Activated naive CD4-positive, alpha-beta T cell (primary cell): ENCODE measurements at places on chromosomes 3 and 15.

DNA sequence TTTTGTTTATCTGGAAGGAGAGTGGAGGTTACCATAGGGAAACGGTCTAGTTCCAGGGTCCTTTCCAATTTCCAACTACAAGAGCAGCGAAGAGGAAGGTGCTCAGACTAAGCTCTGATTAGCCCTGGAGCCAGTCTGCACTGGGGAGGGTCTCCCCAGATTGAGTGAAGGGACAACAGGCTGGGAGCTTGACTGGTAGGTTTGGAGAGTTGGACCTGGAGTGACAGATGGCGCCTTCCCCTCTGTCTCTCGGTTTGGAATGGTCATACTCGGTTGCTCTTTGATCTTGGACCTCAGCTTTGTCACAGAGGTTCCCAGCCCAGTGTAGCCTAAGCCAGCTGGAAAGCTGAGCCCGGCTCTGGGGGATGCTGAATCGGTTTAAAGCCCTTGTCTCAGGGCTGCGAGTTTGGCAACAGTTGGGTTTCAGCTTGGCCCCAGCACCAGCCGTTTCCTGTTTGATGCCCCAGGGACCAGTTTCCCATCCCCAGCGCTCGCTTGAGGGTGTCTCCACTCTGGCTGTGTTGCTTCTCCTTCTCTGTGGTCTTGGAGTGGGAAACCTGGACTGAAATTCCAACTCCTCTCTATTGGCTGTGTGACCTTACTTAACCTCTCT is 53.1 kb upstream of the ULK4 start:
- no peak for DNase-seq

DNA sequence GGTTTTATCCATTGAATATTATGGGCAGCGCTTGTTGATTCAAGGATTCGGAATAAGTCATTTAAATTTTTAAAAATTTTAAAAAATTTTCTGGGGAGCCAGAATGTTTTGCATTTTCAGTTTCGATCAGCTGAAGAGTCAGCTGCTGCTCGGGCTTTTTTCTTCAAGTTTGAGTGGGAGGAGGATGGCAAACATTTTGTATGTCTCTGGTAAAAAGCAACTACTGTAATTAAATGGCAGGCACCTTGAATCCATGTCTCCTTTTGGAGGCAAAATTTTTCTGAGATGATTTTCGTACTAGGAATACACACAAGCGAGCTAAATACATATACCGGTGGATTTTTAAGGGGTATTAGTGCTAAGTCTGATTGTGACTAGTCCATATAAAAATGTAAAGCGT is 612 bp downstream of the C3orf38 start:
- DNase-seq, result no peak

GRCh38 chr3:64621726-64622395 is 65.9 kb downstream of the ADAMTS9 start:
- no peak for DNase-seq

GRCh38 chr3:71778353-71778752 is 6.6 kb downstream of the PROK2 start:
- no peak for DNase-seq

DNA sequence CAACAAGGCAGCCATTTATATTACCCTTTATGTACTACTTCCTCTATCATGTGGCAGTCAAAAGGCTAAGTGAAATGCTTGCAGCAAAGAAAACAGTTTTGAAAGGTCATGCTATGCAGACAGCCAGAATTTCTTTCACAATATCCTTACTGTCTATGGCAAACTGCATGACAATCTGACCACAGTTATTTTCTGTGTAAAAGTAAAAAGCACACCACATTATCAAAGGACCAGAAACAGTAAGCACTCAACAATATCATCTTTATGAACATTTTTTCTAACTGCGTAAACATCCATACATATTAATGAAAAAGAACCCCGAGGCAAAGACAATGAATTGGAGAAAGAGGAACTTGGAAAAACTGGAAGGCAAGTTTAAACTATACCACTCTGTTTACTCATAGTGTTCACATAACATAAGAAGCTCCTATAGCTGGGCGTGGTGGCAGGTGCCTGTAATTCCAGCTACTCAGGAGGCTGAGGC is 47.9 kb downstream of the PIK3CB start:
- DNase-seq, result no peak

GRCh38 chr3:25424614-25425013 is 3.4 kb upstream of the RARB start:
- DNase-seq, result no peak

- no peak for DNase-seq
Observed at GRCh38 chr3:185940951-185941350, 3.1 kb upstream of the TRA2B start.

DNA sequence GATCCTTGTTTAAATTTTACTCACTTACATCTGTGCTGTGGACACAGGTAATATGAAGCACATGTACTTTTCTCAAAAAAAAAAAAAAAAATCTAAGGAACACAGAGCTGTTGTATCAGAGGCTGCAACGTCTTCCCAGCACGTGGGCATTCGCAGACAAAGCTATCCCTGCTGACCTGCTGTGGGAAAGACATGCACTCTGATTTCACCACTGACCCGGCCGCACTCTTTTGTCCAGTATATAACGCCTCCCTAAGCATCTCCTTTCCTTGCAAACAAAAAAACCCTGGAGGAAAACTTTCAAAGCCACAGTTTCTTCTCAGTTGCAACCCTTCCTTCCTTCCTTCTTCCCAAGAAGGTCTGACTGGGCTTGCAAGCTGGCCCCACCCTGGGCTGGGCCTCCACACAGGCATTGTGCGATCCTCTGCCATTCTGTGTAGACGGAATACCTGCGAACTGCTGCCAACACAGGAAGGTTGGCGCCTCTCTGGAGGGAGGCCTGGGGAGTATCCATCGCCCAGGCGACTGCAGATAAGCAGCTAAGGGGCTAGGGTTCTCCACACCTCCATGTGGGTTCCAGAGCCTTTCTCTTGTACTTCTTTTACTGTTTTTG is 50.8 kb downstream of the SLC12A8 start:
- DNase-seq, result no peak

GRCh38 chr3:126057501-126057819 is 26.5 kb downstream of the SLC41A3 start:
- no peak for DNase-seq

DNA sequence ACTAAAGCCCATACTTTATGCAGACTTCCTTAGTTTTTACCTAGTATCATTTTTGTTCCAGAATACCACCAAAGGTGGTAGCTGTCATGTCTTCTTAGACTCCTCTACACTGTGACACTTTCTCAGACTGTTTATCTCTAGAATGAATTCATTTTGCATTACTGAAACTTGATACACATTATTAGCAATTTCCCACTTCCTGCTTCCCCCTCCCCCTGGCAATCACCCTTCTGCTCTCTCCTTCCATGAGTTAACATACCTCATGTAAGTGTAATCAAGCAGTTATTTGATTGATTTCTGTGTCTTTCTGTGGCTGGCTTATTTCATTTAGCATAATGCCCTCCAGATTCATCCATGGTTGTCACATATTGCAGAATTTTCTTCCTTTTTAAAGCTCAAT is 204.9 kb downstream of the STAG1 start:
- DNase-seq, result no peak

- no peak for DNase-seq
Observed at GRCh38 chr3:27431116-27431515, 53.1 kb downstream of the SLC4A7 start.

DNA sequence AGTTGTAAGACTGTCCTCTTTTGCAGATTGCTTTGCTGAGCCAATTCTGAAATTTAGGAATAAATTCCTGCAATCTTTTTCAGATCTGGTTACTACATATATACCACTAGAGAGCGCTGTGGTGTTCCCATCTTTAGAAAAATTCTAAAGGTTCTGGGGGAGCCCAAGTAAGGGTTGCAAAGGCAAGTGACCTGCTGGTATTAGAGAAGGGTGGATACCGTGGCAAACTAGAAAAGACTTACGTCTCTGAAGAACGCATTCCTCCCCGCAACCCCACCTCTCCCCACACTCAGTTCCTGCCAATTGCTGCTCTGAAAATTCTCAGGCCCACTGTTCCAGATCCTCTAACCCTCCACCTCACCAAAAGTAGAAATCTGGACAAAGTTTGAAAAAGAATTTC is 48.5 kb downstream of the EFHB start:
- DNase-seq, result no peak

DNA sequence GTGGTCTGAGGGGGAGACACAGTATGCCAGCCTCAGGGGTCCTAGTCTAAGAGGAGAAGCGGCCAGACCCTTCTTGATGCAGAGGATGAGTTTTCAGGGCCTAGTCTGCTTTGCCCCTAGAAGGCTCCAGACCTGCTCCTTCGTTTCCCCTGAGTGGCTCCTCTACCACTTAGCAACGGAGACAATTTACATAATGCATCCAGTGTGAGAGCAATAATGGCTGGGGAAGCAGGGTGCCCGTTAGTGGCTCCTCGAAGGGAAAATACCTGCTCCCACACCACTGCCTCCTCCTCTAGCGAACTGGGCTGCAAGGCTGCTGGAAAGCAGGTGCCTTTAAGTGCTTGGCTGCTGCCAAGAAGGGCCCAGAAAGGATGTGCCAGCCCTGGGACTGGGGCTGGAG is 38.9 kb downstream of the CACNA2D2 start:
- DNase-seq, result no peak

- DNase-seq, result no peak
Observed at GRCh38 chr15:61736790-61737189, 323.5 kb downstream of the VPS13C start.

- DNase-seq, result no peak
Observed at GRCh38 chr15:65631503-65631902, 9.8 kb downstream of the SLC24A1 start.

GRCh38 chr15:70487387-70487740 is 276.0 kb downstream of the UACA start:
- DNase-seq, result no peak

DNA sequence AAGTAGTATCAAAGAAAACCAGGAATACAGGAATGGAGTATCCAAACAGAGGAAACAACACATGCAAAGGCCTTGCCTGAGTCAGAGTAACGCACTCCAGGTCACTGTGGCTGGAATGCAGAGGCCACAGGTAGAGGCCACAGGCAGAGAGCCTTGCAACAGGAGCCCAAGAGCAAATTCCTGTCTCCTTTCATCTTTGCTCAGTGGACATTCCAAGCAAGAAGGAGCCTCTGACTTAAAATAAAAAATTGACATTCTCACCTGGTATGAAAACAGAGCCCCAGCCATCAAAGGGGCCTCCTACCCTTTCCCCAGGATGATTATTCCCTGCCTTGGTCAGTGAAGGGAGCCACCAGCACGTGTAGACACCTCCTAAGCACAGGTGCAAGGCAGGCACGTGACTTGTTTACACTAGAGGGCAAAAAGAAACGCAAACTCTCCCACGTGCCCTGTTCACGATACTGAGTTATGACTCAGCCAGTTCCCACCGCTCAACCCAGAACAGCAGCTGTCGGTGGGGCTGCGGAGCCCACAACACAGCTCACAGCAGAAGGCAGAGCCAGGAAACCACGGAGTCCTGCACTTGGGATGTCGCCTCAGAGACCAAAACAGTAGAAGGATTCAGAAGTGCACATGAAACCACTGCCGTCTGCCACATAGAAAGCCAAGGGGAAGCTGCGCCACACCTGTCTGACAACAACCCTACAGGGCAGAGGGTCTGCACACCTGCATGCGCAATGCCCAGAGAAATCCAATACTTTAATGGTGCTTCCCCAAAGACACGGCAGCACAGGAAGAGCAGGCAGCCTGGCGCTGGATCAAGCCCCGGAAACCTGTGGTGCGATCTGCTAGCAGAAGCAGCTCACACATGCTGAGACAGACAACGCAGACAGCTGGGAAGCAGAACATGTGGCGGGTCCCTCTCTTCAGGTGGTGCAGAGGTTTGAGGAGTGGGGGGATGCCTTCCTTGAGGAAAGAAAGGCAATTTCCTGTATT is 52.1 kb downstream of the ITGB5 start:
- DNase-seq, result peak; percentile 40

GRCh38 chr15:85000189-85000864 is 18.7 kb downstream of the PDE8A start:
- no peak for DNase-seq

- DNase-seq, result no peak
Observed at GRCh38 chr3:114973536-114973935, 173.6 kb downstream of the ZBTB20 start.

DNA sequence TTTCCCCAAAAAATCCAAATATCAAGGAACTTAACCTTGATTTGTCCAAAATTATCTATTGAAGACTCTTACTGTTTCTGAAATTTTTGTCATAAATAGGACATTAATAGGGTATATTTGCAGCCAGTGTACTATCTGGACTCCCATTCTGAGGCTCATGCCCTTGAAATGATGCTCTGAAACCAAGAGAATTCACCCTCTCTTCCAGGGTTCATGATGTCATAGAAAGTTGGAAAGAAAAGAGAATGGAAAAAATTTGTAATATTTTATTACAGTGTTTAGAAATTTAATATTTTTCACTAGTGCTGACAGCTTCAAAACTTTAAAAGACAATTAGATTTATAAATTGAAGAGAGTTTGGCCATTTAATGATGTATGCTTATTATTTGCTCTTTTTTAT is 712.5 kb downstream of the MCTP2 start:
- DNase-seq, result no peak

DNA sequence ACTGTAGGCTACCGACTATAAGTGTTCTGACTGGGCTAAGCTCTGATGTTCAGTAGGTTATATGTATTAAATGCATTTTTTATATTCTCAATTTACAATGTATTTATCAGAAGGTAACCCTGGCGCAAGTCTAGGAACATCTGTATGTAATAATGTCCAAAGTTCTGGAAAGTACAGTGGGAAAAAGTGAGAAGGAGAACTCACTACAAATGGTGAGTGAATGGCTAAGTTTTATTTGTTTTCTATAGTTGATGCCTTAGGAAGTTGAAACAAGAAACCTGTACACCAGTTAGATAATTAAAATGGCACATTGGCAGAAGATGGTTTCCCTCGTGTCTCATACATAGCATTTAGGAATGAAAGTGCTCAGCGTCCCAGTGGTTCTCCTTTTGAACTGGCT is 333.4 kb upstream of the THRB start:
- DNase-seq, result no peak

- no peak for DNase-seq
Observed at GRCh38 chr3:72625602-72626337, 222.5 kb downstream of the SHQ1 start.

DNA sequence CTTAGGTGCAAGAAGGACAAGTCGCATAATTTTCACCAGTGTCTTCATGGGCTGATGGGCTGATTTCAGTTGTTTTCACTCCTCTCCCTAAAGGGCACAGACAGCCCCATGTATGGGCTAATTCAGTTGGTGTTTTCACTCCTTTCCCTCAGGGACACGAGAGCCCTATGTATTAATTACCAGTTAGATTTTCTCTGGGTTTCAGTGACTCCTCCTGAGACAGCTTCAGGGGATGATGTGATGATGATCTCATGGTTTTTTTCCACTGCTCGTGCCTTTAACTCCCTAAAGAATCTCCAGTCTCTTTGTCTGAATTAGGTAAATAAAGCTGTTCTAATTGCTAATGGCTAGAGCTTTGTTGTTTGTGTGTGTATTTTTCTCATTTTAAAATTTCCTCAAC is 9.9 kb downstream of the RAMAC start:
- DNase-seq, result no peak

GRCh38 chr3:187967993-187968392 is 186.0 kb upstream of the LPP start:
- DNase-seq, result no peak

GRCh38 chr3:140223631-140224030 is 288.6 kb downstream of the CLSTN2 start:
- DNase-seq, result no peak
